Activated naive CD4-positive, alpha-beta T cell (primary cell): ENCODE measurements at places on chromosomes 13 and 19.

DNA sequence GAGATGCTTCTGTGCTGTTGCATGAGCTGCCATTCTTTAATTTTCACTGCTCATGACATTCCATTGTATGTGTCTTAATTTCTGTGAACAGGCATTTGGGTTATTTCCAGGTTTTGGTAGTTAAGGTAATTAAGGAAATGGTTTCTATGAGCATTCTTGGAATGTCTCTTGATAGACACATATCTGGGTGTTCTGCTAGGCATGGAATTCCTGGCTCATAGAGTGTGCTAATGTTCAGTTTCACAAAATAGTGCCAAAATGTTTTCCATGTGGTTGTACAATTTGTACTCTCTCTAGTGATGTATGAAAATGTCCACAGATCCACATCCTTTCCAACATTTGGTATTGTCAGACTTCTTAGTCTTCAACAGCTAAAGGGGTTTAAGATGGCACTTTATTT lies 680.9 kb upstream of the SGCG start:
- no peak for DNase-seq

DNA sequence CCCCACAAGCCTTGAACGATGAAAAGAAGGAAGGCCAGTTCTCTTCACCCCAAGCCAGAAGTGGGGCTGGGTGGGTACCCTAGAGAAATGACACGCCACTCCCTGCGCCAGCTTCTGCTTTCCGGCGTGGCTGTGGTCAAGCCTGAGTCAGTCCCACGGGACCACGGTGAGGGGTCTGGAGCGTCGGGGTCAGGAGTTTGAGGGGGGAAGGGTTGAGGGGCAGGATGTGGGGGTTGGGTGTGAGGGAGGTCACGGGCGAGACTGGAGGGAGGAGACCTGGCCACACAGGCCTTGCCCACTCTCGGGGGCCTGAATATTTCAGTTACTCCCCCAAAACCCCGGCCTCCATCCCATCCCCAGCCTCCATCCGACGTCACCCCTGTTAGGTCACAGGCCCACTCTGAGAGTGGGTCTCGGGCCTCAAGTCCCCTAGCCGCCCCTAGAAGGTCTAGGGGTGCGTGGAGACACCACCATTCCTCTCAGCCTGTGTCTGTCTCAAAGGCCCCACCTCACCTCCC lies 500 bp upstream of the IFI30 start:
- DNase-seq, result no peak

DNA sequence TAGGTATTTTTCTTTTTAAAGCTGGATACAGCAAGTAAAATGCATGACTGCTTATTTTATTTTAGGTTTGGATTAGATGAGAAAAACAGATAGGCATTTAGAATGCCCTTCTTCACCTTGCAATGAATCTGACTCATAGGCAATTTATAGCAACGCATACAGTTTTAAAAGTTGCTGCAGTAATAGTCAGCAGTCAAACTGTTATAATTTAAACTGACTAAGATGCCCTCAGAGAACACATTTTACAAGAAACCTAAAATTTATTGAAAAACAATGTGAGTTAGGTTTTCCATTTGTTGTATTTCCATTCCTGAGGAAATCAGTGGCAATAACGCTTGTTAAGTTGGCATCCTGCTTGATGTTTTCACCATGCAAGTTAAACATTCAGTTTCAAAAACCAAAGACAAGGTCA lies 1128.2 kb upstream of the PCDH9 start:
- DNase-seq, result no peak

GRCh38 chr13:32830336-32831031 lies 185.7 kb upstream of the KL start:
- DNase-seq, result no peak

DNA sequence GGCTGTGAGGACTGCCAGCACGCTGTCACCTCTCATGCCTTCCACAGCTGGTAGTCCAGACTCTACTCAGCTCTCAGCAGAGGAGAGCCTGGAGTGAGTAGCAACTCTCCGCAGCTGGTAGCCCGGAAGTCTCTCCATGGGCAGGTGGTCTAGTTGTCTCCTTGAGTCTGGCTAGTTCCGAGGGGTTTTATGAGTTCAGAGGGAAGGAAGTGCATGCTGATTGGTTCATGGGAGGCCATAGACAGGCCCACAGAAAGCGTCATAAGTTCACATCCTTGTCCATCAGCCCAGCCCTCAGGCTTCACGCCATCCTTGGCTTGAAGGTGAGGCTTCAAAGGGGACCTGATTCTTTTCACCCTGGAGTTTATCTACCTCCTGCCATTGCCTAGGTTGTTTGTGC lies 2662.4 kb upstream of the PCDH20 start:
- DNase-seq, result no peak

DNA sequence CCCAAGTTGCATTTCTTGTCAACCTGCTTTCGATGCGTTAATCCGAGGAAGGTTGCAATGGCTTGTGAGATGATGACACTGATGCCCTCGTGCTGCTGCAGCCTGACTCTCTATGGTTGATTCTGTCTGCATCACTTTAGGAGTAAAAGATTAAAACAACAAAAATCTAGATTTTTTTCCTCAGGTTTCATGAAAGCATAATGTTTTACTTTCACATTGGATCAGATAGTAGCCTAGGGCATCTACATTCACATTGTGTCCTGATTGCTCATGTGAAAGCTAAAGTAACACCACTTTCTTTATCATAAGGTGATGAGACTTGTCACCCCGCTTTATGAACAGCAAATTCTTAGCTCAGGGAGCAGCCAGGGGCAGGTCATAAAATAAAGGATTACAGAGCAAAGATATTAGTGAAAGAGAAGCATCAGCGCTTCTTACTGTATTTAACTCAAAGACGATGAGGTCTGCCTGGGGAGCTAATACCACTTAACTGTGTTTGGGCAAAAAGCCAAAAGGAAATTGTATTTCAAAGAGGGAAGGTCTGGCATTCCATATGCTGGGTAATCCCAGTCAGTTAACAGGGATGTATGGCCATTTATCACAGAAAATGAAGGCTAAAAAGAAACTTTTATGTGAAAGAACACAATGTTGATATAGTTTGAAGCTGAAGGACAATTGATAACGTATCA lies 270.5 kb downstream of the GPC6 start:
- no peak for DNase-seq

GRCh38 chr19:42208612-42209011 lies 8.9 kb downstream of the DEDD2 start:
- no peak for DNase-seq

GRCh38 chr19:51651216-51651846 lies 4.7 kb upstream of the SIGLEC14 start:
- DNase-seq, result no peak

DNA sequence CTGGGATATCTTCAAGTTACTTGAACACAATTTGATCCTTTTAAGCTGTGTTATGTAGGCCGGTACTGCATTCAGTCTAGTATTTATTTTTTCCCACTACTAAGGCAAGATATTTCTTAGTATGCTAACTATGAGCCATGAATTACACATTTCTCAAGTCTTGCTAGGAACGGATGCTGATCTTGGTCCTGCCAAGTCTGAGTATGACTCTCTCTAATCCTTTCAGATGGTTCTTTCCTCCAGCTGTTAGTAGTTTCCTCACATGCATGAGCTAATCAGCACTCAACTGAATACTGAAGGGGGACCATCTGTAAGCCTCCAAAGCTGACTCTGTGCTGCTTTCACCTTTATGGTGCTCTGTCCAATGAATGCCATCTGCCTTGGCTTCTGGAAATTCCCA lies 460.3 kb downstream of the KCTD12 start:
- DNase-seq, result no peak

GRCh38 chr19:40707615-40708014 lies 9.1 kb downstream of the COQ8B start:
- no peak for DNase-seq

- no peak for DNase-seq
These were observed 35.2 kb downstream of the SLC15A1 start for GRCh38 chr13:98717256-98717655.

DNA sequence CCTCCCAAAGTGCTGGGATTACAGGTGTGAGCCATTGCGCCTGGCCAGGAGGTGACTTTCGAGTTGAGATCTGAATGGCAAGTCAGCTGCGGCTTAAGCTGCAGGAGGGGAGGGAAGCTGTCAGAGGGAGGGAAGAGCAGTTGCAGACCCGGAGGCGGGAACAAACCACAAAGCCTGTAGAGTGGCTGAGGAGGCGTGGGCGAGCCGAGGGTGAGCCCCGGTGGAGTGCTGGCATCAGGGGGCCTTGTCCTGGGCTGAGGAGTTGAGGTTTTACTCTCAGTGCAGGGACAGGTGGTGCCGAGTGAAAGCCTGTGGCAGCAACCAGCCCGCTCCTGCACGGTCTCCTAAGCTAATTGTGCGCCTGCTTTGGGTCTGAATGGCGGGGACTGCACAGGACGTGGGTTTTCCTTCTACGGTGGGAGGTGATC lies 24.2 kb downstream of the PPP1R37 start:
- DNase-seq, result no peak

- DNase-seq, result no peak
These were observed 33.7 kb upstream of the TDRD3 start for GRCh38 chr13:60363288-60363687.

DNA sequence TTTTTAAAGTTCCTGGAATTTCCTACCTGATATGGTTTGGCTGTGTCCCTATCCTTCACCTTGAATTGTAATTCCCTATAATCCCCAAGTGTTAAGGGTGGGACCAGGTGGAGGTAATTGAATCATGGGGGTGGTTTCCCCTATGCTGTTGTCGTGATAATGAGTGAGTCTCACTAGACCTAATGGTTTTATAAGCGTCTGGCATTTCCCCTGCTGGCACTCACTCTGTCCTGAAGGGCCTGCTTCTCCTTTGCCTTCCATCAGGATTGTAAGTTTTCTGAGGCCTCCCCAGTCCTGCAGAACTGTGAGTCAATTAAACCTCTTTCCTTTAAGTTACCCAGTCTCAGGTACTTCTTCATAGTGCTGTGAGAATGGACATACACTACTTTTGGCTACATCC lies 298.7 kb downstream of the HS6ST3 start:
- DNase-seq, result no peak

DNA sequence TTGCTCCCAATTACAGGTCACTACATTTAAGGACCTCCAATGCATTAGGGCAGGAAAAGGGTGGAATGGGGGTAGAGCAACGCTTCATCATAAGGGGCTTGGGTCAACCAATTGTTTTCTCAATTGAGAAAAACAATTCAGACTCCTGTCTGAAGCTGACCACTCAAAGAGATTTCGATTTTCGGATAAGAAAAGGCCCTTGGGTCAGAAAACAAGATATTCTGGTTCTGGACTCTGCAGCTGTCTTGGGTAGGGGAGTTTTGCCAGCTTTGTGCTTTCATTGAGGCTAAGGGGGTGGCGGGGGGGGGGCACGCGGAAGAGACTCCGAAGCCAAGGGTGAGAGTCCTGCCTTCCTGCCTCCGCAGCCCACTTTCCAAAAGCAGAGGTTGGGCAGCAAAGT lies 4.8 kb upstream of the ZNF98 start:
- DNase-seq, result no peak

- no peak for DNase-seq
These were observed 22.4 kb downstream of the ZNF571 start for GRCh38 chr19:37572203-37572602.

DNA sequence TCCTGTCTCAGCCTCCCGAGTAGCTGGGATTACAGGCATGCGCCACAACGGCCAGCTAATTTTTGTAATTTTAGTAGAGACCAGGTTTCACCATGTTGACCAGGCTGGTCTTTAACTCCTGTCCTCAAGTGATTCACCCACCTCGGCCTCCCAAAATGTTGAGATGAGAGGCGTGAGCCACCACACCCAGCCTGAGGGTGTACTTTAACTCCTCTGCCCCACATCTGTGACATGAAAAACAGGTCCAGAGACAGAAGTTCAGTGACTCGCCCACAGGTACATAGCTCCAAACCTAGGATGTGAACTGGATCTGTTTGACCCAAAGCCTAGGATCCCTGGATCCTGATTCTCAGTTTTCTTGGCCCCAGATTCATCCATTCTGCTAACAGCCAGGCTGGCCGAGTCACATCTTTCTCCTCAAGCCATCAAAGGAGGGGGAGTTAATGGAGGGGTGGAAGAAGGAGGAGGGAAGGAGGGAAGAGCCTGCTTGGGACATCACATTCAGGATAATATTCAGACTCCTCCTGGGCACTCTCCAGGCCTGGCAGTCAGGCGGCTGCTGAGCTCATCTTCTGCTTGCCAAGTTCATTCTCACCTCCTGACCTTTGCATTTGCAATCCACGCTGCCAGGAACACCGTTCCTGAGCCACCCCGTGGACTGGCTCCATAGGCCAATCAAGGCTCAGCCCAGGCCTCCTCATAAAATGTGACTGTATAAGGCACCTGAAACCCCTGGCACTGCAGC lies 3.1 kb downstream of the SPC24 start:
- no peak for DNase-seq

DNA sequence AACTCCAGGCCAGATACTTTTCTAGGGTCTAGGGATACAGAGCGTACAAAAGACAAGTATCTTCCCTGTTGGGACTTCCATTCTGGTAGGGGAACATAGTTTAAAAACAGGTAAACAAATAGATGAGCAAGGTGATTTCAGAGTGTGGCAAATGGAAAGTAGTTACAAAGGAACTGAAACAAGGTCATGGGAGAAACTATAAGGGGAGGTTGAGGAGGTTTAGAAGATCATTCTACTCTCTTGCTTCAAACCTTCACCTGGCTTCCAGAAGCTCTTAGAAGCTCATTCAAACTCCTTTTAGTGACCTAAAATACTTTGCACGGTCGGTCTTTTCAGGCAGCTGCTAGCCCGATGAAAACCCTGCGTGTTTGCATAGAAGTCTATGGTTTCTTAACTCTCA lies 9.1 kb downstream of the FFAR2 start:
- no peak for DNase-seq

DNA sequence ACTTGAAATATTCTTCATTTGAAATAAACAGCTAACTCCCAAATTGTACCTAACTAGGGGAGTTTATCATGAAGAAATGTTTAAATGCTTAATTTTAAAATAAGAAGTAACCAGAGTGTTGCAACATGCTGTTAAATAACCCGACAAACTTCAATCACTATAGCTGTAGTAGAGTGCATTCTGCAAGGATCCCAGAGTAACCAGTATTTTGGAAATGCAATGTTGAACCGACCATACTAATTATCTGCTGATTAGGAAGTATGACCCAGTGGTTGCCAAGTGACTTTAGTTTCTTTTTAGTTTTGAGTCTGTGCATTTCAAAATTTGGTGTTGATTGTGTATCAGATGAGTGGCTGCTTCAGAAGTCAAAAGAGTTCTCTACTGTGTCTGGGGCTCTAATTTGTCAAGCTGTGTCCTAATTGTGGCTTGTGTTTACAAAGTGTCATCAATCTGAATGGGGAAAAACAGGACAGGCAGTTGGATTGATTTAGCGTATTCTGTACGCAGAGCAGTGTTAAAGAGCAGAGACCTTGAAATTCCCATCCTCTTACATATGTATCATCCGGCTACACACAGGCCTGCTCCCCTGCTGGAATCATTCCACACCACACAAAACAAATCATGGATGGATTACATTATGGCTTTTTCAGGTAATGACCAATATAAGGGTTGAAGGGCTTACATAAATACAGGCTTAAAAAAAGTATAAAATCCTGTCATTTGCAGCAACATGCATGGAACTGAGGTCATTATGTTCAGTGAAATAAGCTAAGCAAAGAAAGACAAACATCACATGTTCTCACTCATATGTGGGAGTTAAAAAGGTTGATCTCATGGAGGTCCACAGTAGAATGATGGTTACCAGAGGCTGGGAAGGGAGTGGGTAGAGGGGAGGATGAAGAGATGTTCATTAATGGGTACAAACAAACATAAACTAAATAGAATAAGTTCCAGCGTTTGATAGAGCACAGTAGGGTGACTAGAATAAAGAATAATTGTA lies 351.5 kb downstream of the KLF12 start:
- DNase-seq, result no peak
